Kidney epithelial cell (primary cell): ENCODE measurements at places on chromosomes 12 and 14. TPM values are rescaled to one million over a fixed set of nuclear protein-coding genes. Genes with fewer than 3 reads are reported as not detected.

DNA sequence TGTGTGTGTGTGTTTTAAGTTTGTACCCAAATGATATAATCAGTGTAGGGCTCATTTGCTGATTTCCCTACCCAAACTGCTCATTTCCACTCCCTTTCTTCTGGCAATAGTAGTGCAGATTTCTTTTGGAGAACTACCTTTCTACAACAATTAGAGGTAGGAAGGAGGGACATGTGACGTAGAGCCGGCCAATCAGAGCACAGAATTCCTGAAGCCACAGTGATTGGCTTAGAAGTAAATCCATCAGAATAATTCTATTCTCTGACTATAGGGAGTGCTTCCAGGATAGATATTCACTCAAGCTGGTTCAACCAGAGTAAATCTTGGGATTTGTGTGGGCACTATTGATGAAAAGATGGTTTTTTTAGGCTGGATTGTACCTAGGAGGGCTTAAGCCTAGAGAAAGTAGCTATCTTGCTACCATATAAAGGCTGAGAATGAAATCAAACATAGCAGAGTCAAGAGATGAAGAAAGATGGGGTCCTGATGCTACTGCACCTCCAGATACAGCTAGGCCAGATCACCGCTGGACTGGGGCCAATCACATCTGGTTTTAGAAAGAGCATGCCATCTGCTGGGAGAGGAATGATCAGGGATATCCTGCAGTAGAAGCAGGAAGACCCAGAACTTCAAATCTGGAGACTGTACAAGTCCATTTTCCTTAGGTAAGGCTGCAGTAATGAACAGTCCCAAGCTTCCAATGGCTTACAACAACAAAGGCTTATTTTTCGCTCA is 54.1 kb upstream of the NUAK1 start:
- no peak for DNase-seq

DNA sequence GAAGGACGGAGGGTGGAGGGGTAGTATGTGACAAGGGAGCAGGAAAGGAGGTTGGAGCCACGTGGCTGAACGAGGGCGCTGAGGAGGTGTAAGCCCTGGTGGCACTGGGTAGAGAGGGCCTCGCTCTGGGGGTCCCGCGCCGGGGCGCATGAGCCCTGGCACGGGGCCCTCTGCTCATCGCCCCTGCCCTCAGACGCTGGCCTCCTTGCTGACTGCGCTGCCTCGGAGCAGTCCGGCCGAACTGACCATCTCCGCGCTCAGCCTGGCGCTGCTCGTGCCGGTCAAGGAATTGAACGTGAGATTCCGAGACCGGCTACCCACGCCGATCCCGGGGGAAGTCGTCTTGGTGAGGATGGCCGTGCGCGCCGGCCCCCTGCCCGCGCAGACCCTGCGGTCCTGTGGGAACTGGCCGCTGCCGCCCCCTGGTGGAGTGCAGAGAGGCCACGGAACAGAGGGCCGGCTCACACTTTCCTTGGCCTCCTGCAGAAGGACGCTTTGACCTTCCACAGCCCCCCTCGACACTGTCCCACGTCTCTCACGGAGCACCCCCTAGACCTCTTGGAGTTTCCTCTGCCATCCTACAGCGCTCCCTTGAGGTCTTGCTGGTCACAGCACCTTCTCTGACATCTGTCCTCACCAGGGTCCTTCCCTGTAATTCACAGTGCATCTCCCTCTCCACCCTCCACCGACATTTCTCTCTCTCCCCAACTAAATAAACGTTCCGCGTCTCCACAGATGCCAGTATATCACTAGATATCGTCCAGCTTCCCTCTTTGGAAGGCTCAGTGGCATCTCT is 10.5 kb downstream of the ARHGEF25 start:
- DNase-seq, result no peak

- DNase-seq, result no peak
Observed at GRCh38 chr14:44609201-44609600, 102.1 kb upstream of the FSCB start.

- no peak for DNase-seq
Observed at GRCh38 chr12:15497671-15498292, 175.5 kb downstream of the PTPRO start.

GRCh38 chr12:6953442-6954315 is 2.5 kb downstream of the PTPN6 start:
- DNase-seq, result no peak

DNA sequence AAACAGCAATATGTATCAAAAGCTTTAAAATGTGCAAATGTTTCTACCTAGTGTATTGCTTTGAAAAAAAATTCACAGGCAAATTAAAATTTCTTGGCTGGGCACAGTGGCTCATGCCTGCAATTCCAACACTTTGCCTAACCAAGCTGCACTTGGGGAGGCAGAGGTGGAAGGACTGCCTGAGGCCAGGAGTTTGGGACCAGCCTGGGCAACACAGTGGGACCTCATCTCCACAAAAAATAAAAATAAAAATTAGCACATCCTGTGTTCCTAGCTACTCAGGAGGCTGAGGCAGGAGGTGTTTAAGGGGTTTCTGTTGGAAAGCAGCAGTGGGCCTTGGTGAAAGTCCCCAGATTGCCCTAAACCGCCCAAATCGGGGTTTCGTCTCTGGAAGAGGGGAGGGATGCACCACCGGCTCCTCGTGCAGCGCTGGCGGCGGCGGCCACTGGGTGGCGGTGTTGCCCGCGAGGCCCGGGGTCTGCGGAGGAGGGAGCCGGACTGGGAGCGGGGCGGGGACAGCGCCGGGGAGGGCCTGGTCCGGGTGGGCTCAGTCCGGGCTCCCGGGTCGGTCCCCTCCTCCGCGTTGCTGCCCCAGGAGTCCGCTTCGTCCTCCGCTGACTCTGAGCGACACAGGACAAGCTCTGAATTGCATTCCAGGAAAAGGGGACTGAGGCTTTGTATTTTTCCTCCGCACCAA is 265.6 kb downstream of the AACS start:
- DNase-seq, result no peak

GRCh38 chr14:58639198-58639565 is 1.4 kb downstream of the DACT1 start:
- DNase-seq, result no peak

DNA sequence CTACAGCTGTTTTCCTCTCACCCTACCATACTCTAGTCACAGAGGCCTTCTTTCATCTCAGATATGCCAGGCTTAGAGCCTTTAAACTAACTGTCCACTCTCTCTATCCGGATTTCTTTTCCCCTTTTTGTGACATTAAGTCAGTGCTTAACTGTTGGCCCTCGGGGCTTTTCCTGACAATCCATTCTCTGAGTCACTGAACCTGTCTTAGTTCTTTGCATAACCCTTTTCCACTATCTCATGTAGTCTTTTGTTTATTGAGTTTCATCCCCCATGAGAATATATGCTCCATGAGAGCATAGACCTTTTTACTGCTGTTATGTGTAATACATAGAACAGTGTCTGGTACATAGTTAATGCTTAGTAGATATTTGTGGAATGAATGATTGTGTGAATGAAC is 68.7 kb downstream of the PLEKHA5 start:
- no peak for DNase-seq

- DNase-seq, result no peak
Observed at GRCh38 chr12:56071648-56072047, 8.3 kb upstream of the ERBB3 start.

- no peak for DNase-seq
Observed at GRCh38 chr14:20477211-20477876, 8.1 kb downstream of the PNP start.

DNA sequence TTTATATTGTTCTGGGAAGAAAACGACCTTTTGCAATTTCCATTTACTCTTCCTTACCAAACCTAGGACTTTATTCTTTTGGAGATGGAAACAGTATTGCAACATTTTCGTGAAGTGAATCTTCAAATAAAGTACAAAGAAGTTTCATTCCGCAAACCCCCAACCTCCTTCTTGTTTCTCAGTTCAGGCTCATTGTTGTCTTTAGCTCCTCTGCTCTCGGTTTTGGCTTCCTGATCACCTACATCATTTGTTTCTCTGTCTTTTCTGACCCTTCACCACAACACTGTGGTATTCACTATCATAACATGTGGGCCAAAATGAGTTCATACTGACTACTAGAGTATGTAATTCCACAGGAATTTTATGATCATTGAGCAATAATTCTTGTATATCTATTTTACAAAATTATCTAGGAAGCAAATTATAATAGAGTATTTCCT is 266.8 kb downstream of the ADAMTS20 start:
- DNase-seq, result peak; percentile 66

- no peak for DNase-seq
Observed at GRCh38 chr14:99773521-99774497, 19.4 kb upstream of the EML1 start.

GRCh38 chr12:56186957-56187356 is 2.3 kb downstream of the SMARCC2 start:
- DNase-seq, result no peak

DNA sequence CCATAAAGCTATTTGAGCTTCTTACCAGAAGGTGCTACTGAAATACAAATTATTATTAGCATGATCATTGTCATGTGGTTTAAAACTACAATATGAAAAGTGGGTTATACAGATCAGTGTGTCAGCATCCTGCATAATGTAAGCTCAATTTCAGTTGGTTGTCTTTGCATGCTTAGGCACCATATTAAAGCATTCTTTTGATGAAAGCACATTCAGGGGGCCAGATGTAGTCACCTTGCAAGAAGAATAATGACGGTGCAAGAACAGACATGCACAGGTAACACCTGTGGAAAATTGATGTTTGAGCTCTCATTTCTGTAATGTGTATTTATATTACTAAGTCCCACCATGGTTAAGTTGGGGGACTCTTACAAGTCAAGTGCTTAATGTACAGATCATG is 123.9 kb downstream of the PAX9 start:
- no peak for DNase-seq

DNA sequence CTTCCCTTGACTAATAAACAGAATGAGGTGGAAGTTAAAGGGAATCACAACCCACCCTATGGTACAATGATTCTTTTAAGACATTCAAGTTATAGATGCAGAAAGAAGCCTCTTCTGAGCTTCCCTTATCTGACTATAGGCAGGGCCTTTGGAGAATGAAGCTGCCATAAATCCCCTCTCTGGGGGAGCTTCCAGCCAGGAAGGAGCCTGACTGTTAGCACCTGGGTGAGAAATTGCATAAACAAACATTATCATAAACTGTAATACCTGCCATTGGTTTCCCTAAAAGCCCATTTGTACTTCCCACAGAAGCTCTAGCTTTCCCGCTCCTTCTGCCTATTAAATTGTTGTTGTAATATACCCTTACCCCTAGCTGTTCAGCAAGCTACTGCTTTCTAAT is 81.3 kb upstream of the RESF1 start:
- DNase-seq, result no peak

CMTM5 gene
- not detected in 2 replicates for total RNA-seq

TMEM63C gene
- total RNA-seq, result 0.62 and 1.1 TPM in 2 replicates

CELA1 gene
- total RNA-seq, result not detected in 2 replicates
